HCT116 (cell line): ENCODE measurements at places on chromosomes 6 and 20.
A peak's percentile ranks its signal among the peaks of the same experiment; 100 is the strongest.

DNA sequence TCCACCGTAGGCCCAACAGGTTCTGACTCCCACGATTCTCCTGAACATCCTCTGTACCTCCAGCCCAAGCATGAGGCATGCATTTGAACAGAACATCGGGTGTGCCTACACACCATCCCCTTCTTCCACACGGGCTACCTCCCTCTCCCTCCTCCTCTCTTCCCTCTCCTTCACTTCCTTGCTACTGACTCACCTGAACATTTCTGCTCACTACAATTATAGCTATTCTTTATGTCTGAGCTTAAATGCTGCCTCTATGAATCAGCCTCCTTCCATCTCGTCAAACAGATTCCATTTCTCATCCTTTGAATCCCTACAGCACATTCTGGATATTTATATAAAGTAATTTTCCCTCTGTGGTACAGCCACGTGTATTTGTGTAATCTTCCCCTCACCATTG lies 71.4 kb upstream of the MYLIP start:
- no peak for DNase-seq

DNA sequence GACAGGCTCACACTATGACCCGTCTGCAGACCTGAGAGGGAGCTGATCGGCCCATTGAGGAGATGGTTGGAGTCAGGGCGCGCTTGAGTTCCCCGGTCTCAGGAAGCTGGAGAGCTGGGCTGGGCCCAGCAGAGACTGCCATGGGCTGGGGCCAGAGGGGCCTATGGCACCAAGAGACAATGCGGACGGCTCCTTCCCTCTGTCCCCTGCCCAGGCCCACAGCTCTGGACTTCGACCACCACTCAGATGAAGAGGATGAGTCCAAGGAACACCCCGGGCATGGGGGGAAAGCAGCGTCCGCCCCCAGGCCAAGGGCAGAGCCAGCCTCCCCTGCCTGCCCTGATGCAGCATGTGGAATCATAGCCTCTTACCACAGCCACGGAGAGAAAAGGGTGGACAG lies 40.2 kb upstream of the PHACTR3 start:
- no peak for DNase-seq

DNA sequence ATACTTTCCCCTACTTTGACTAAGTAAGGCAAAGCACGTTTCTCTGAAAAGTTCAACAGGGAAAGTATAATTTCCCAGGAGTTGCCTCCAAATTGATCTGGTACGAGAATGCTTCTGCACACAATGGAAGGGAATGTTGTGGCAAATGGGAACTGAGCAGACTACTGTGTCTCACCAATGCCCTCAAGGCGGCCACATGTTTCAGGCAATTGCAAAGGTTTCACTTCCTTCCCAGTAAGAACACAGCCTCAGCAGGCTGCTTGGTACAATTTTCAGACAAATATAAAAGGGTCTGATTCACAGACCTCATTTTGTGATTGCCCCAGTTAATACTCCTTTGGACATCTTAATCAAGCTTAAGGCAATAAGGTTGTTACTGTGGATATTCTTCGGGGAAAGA lies 71.2 kb downstream of the KIAA0319 start:
- DNase-seq = no peak

DNA sequence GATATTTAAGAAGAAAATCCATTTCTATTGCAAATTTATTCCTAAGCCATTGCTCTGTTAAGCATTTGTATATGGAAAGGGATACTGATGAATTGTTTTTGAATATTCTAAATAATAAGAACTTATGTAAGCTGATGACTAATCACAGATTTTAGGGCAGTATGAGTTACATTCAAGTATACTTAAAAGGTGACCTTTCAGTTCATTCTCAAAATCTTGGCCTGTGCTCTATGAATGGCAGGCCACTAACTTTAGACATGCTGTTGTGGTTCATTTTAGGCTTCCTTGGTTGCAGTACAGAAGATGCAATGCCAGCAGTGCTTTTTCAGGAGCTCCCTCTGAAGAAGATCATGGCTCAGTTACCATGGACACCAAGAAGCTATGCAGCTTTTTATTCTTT lies 380.4 kb downstream of the CENPW start:
- DNase-seq = no peak

GRCh38 chr6:170532867-170533488 lies 20.1 kb downstream of the PSMB1 start:
- no peak for DNase-seq

DNA sequence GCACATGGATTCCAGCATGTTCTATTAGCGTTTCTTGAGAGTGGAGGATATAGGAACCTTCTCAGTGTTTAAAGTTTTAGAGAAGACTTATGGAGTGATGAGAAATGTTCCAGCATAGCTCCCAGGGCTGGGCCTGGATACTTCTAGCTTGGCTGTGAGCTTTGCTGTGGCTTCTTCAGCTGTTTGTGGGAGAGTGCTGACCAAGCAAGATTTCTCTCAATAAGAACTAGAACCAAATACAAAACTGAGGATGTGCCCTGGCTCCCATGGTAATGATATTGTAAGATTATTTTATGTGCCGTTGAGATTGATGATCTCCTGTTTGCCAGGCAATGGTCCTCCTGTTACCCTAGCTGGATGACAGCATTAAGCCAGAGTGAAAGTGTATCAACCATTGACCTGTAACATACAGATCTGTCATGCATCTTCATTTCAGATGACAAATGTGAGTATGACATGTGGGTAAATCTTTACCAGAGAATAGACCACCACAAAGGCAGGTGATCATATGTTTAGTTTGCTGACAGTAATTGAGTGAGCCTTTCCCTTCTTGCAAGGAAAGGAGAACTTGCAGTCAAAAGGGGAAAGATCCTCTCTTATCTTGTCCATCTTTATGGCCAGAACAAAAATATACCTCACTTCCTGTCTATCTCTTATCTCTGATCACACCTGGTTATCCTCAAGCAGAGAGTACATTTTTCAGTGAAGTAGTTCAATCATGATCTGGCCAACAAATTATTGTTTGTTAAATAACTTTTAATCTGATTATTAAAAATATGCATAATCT lies 180.1 kb downstream of the SLC24A3 start:
- no peak for DNase-seq

DNA sequence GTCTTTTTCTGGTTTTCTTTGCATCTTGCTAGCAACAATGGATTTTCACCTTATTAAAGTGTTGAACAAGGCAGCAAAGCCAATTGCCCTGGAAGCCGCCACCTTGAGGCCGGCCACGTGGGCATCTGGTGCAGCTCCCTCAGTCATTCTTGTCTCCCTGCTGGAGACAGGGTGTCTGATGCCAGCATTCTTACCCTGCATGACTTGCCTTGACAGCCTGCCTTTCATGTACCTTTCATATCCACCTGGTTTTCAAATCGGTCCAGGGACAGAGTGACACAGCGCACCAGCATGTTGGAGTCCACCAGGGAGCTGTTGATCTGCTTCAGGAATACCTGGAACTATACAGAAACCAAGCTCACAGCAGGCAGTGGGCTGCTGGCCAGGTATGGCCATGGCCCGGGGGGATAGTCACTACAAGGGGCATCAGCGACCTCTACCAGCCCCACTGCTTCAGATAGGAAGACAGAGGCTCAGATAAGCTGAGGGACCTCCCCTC lies 49.8 kb downstream of the MYH7B start:
- no peak for DNase-seq

GRCh38 chr20:49529470-49529869 lies 38.5 kb downstream of the PTGIS start:
- DNase-seq = no peak

- no peak for DNase-seq
These were observed 7.5 kb upstream of the TBX18 start for GRCh38 chr6:84771756-84772356.

GRCh38 chr6:45923831-45924391 lies 91.7 kb downstream of the CLIC5 start:
- no peak for DNase-seq

GRCh38 chr6:37288247-37288646 lies 30.3 kb upstream of the TMEM217 start:
- no peak for DNase-seq

GRCh38 chr6:83019741-83020140 lies 45.9 kb downstream of the UBE3D start:
- no peak for DNase-seq

- DNase-seq = no peak
These were observed 2.8 kb upstream of the ZNF292 start for GRCh38 chr6:87152526-87152955.

DNA sequence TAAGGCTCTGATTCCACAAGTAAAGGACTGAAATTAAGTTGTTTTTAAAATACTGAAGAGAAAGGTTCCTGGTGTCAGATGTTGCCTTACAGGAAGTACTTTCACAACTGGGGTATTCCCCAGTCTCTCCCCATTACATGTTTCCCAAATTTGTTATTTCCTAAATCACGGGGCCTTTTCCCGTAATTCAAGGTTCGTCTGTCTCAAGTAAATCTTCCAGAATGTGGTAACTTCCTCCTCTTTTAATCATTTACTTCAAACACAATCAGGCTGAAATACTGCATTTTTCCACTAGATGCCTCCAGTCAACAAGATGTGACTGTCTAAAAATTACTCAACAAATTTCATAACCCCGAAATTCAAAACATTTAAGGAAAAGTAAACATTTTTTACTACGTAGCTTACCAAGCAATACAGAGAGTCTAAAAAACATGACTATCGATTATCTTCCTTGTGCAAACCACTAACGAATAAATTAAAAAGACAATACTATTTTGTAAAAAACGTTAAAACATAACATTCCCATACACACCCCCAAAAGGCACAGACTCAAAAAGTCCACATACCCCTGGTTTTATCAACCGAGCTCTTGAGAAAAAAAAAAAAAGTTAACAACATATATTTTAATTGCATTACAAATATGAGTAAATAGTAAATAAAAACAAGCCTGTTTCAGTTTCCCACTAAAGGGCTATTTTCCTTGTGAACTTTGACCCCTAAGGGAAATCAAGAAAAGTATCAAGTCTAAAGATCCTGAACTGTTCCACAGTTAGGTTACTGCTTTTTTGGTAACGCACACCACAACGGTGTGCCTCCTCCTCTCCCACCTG lies 1.7 kb downstream of the SOD2 start:
- DNase-seq = peak; percentile 55

DNA sequence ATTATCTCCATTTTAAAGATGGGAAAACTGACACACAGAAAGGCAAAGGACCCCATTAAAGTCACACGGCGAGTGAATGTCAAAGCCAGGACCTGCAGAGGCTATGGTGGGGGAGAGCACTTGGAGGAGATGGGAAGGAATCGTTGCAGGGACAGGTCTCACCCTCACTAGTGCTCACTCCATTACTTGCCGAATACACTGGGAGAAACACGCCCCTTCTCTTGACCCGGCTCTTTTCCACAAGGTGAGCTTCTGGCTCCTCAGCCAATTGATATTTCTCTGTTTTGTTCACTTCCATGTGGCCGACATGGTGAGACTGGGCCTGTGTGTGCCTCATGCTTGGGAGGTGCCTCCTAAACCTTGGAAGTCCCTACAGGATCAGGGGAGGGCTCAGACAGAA lies 117.8 kb upstream of the KCNG1 start:
- no peak for DNase-seq

DNA sequence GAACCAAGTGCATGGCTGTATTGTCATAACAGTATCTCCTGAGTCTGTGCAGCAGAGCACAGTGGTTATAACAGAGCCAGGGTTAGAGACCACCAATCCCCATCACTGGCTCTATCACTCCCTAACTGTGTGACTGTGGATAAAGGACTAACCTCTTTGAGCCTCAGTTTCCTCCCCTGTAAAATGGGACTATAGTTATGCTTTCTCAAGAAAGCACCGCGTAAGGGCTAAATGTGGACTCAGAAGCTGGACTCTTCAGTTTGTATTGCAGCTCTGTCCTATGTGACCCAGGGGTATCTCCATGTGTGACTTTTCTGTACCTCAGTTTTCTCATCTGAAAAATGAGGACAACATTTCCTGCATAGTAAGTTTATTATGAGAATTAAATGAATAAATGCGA lies 59.9 kb downstream of the TRAM2 start:
- DNase-seq = no peak

GRCh38 chr20:59598625-59599310 lies 5.6 kb upstream of the PHACTR3 start:
- peak; percentile 19 for DNase-seq

GRCh38 chr6:116127771-116128493 lies 2.0 kb upstream of the COL10A1 start:
- no peak for DNase-seq
